Fibroblast of upper back skin (primary cell): ENCODE measurements at places on chromosomes 16 and 17.

GRCh38 chr16:11585460-11586377 is 1.0 kb downstream of the LITAF start:
- no peak for DNase-seq

DNA sequence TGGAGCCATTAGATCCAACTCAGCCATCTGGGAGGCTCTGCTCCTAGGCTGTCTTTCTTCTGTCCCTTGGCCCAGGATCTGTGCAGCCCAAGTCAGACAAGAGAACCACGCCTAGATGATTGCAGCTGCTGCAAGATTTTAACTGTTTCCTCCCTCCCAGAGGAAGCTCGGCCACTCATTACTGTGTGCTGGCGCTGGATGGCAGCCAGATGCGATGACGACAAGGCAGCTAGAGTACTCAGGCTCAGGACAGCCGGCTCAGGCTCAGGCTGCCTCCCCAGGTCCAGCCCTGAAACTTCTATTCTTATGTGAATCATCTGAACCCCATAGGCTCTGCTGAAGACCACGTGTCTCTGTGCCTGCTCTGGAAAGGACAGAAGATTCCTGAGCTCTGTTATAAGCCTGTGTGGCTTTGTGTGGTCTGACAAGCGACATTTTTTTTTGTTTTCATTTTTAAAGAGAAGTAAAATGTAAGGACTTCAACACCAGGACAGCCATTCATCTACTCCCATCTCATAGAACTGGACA is 32.1 kb upstream of the FBXW10B start:
- peak; percentile 98 for DNase-seq

- DNase-seq: peak; percentile 44
Observed at GRCh38 chr16:89256651-89257254, 39.2 kb downstream of the ZNF778 start.

GRCh38 chr17:83125515-83126274 is 46.3 kb downstream of the METRNL start:
- no peak for DNase-seq

DNA sequence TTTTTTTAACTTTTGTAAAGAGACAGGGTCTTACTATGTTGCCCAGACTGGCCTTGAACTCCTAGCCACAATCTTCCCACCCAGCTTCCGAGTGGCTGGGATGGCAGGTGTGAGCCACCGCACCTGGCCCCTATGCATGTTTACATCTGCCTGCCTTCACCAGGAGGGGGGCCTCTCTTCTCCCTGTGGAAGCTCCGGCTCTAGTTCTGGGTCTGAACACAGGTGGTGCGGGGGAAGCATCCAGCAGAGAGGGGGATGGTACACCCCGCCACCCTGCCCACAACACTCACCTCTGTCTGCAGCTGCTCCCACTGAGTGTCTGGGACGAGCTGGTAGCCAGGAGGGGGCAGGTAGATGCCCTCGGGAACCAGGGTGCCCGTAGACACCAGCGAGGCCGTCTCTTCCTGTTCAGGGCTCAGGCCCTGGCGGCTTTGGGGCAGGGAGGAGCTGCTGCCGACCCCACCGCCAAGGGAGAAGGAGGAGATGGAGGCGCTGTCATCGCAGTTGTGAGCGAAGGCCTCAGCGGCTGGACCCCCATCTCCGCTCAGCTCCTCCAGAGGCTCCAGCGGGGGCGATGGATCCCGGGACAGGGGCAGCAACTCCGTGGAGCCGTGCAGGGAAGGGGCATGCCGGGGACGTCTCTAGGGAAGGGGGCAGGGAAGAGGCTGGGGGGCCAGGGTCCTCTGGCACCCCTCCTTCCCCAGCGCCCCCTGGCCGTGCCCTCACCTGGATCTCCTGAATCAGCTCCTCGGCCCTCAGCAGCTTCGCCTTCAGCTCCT is 10.9 kb downstream of the RABEP2 start:
- DNase-seq: no peak

DNA sequence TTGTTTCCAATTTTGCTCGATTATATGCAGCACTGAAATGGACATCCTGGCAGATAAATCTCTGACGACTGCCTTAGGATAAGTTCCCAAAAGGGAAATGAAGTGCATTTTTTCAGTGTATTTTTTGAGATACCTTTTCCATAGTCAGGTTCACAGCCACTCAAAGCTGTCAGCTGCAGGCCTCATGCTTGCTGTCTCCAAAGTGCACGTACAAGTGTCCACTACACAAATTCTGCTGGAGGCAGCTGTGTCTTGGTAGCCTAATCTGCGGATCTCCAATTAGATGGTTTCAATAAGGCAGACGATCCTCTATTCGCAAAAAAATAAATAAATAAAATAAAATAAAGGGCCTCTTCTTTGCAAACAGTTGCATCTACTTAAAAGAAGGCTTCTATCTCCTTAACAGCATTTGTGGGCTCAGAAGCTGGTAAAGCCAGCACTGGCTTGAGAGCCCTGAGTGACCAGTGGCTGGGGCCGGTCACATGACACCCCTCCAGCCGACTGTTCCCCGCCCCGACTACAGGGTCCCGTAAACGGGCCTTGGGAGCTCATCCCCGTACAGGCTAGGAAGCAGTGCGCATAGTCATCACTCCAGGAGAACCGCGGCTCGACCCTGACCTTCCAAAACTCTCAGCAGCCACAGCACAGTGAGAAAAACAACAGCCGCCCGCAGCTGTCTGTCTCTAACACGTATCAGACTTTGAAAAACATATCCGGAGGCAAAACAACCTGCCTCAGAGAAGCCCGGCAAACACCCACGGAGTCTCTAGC is 18.8 kb downstream of the RPH3AL start:
- peak; percentile 27 for DNase-seq

DNA sequence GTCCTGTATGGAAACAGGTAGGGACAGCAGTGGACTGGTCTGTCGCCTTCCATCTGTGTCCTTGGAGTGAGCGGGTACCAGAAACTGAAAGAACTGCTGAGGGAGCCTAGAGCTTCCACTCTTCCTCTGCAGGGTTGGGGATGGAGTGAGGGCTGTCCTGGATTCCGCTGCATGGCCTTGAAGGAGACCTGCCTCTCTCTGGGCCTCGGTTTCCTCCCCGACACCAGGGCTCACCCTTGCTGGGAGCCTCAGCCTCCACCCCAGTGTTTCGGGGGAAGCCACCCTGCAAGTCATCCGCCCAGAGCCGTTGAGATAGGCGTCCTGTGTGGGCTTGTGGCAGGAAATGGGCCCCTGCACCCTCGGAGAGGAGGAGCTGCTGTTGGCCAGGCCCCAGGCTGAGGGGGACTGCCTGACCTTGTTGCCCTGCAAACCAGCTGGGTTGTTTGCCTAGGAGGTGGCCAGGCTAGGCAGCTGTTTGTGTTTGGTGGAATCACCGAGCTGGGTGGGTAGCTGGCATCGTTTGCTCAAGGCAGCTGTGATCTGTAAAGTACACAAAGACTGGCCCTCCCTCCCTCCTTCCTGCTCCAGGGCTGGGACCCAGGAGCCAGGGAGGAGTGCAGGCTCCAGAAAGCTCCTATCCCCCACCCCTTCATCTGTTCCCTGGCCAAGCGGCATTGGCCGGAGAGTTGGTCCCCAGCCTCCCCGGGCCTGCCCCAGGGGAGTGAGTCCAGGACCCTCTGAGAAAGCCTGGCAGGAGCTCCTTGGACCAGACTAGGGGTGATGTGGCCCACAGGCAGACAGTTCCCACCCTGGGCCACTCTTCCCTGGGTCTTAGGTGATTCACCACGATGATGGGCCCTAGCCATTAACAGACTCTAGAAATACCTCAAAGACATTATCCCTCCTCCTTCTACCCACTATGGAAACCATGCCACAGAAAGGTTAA is 1.3 kb downstream of the RAB37 start:
- no peak for DNase-seq

- peak; percentile 80 for DNase-seq
Observed at GRCh38 chr16:65601781-65602180, 479.9 kb upstream of the CDH11 start.

GRCh38 chr16:24070851-24071250 is 185.3 kb upstream of the CACNG3 start:
- no peak for DNase-seq

- no peak for DNase-seq
Observed at GRCh38 chr16:86747761-86748160, 169.4 kb downstream of the FOXL1 start.

- DNase-seq: no peak
Observed at GRCh38 chr16:7602291-7602950, 269.8 kb downstream of the RBFOX1 start.

DNA sequence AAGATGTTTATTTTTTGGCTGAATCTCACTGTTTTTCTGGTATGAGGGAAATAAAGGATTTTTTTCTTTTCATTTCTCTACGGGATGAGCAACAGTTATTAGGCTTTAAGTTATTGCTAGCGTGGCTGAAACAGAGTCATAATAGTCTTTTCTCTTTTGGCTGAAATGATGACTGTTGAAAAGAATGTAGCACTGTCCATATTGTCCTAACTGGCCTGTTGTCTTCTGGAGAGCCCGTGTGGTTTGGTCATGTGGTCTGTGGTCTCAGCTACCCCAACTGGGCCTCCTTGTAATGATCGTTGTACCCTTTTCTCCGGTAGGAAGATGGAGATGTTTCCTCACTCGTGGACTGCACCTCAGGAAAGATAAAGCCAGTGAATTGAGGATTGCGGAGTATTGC is 36.6 kb downstream of the EPN2 start:
- peak; percentile 24 for DNase-seq

DNA sequence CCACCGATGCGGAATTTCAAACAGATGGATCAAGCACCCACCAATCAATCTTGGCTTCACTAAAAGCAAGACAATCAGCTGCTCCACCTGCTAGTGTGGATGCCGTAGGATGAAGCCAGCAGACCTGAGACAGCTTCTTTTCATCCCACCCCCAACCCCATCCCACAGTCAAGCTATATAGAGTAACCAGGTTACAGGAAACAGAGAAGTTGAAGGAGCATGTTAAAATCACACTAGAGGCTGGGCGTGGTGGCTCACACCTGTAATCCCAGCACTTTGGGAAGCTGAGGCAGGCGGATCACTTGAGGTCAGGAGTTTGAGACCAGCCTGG is 37.7 kb downstream of the CMTM4 start:
- DNase-seq: no peak

DNA sequence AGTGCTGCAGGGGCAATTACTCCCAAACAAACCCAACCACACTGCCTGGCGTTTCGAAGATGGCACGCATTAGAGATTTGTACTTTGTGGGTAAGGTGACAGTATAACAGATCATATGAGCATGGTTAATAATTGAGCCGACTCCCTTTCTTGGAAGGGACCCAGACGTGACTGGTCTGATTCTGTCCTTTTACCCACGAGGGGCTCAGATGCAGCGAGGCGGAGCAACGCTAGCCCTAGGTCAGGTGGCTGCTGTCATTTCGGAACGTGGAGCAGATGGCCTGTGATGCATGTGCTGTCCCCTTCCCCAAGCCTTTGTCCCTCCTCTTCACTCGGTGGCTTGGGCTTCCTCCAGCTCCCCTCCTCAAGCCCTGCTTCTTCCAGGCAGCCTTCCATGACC is 84.2 kb downstream of the SNX29 start:
- no peak for DNase-seq

GRCh38 chr16:67922740-67923139 is 8.9 kb downstream of the CTRL start:
- DNase-seq: no peak

DNA sequence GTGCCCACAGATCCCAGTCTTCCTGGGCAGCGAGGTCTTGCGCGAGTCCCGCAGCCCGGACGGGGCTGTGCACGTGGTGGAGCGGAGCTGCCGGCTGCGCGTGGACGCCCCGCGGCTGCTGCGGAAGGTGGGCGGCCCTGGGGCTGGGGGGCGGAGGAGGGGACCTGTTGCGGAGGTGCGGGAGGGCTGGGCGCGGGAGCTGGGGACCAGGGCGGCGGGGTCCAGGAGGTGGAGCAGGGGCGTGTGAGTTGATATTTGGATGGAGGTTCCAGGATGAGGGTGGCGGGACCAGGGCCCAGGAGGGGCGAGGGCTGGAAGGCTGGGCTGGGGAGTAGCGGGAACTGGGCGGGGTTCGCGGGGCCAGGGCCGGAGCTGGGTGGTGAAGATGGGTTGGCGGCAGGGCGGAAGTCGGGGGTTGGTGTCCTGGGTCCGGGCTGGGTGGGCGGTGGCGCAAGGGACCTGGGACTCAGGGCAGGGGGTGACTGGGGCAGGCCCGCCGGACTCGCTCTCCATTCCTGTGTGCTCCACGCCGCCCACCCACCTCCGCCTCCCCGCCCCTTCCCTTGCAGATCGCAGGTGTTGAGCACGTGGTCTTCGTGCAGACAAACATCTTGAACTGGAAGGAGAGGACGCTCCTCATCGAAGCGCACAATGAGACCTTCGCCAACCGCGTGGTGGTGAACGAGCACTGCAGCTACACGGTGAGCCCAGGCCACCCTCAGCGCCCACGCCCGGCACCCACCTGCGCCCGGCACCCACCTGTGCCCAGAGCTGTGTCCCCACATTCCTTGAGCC is 29.6 kb downstream of the SEC14L5 start:
- no peak for DNase-seq

GRCh38 chr16:87580855-87581261 is 21.4 kb upstream of the JPH3 start:
- peak; percentile 91 for DNase-seq

GRCh38 chr16:50198802-50199403 is 45.8 kb downstream of the TENT4B start:
- no peak for DNase-seq

- DNase-seq: no peak
Observed at GRCh38 chr17:43319293-43320124, 79.3 kb upstream of the ARL4D start.

DNA sequence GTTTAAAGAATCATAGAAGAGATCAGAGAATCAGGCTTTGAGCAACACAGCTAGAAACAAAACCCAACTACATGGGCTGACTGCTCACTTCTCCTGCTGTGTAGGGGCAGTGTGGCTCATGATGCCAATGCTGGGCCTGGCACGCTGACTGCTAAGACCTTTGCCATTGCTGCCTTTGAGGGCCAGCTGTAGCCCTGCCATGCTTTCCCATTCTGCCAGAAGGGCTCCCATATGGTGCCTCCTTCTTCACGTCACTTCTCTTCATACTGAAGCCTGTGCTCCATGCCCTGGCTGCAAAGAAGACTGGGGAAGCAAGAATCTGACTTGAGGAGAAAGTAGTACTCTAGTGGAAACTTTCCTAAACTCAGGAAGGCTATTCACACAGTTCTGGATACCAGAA is 232.9 kb downstream of the UTP18 start:
- DNase-seq: no peak
